ENCODE measurements at places on chromosomes 2 and 18.

DNA sequence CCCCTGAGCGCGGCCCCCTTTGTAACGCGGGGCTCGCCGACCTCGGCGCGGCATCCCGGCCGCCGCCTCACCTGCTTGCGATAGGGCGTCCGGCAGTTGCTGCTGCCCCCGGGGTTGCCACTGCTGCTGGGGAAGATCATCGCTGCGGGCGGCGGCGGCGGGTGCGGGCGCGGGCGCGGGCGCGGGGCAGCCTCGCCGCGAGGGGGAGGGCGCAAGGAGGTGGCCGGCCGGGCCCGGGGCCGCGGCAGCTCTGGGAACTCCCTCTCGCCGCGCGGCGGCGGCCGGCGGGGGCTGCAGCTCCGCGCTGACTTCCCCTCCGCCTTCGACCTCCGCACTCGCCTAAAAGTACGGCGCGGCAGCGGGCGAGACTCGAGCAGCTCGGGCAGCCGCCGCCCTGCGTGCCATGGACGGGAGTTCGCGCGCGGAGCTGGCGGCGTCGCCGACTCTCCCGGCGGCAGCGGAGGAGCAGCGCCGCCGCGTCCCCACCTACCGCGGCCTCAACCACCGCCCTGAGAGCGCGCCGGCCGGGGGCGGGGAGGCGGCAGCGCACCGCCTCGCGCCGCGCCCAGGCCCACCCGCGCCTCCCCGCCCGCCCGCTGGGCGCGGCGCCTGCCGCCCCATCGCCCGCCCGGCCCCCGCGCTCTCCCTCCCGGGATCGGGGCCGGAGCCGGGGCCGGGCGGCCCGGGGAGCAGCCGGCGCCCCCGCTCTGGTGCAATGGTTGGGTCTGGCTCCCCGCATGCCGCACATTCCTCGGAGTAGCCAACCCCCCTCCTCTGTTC lies 86.0 kb downstream of the RBMS1 start:
- peak; percentile 1 for DNase-seq

GRCh38 chr2:149068225-149068995 lies 29.9 kb downstream of the LYPD6B start:
- no peak for DNase-seq

- no peak for DNase-seq
Measured at GRCh38 chr18:67846422-67847098, 330.0 kb upstream of the DSEL start.

GRCh38 chr2:850429-850828 lies 100.2 kb upstream of the SNTG2 start:
- no peak for DNase-seq

- DNase-seq, result peak; percentile 19
Measured at GRCh38 chr18:26159353-26159752, 25.7 kb downstream of the PSMA8 start.

- peak; percentile 83 for DNase-seq
Measured at GRCh38 chr2:57850415-57851130, 196.0 kb upstream of the VRK2 start.

DNA sequence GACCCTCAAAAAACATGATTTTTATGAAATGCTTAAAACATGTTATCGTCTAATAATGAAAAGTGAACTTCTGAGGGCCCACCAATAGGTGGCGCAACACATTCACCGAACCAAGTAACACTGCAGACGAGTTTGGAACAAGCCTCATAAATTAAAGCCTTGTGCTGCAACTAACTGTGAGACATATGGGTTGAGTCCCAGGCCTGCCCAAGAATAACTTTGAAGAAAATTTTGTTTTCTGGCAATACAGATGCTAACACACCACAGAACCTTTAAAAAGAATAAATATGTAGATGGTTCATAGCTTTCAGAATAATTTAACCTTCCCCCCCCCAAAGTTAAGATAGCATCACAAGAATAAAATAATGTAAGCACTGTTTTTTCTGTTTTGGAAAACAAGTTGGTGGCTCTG lies 285.9 kb downstream of the RNF144A start:
- peak; percentile 85 for DNase-seq
